ENCODE measurements at places on chromosomes 5 and 9.

GRCh38 chr9:78745331-78745730 lies 448.4 kb downstream of the PSAT1 start:
- DNase-seq = no peak

- DNase-seq = no peak
Observed at GRCh38 chr9:73348471-73348870, 196.8 kb downstream of the ANXA1 start.

GRCh38 chr5:39216631-39217030 lies 2.7 kb downstream of the FYB1 start:
- DNase-seq = no peak

DNA sequence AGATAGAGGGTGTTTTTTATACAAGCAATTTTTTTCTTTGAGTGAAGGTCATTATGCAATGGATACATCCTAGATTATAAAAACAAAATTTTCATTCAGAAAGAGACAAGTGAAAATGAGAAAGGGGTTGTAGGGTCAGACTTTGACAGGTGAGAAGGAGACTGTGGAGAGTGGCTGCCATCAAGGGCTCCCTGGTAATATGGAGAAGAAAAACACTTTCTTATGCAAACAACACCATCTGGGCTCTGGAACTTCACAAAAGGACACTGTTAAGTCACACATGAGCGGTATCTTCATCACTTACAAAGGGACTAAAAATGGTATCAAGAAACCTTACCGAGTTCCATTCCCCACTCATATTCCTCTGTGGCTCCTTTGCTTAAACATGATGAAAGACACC lies 23.5 kb downstream of the C7 start:
- DNase-seq = no peak

DNA sequence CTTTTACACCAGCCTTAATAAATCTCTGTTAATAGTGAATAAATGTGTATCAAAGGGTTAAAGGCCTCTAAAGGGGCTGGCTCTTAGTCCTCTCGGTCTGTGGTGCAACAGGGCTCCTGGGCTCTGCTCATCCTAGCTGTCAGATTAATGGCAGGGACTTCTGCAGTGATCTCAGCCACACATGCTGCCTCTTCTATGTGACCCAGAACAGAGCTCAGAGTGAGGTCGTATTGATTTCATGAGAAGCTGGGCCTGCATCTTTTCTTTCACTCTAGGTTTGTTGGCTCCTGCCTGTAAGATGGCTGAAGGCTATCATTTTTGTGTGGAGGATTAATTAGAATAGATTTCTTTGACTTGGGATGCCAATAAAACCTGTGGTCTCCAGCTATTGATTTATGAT lies 165.0 kb upstream of the GLRA1 start:
- DNase-seq = no peak

DNA sequence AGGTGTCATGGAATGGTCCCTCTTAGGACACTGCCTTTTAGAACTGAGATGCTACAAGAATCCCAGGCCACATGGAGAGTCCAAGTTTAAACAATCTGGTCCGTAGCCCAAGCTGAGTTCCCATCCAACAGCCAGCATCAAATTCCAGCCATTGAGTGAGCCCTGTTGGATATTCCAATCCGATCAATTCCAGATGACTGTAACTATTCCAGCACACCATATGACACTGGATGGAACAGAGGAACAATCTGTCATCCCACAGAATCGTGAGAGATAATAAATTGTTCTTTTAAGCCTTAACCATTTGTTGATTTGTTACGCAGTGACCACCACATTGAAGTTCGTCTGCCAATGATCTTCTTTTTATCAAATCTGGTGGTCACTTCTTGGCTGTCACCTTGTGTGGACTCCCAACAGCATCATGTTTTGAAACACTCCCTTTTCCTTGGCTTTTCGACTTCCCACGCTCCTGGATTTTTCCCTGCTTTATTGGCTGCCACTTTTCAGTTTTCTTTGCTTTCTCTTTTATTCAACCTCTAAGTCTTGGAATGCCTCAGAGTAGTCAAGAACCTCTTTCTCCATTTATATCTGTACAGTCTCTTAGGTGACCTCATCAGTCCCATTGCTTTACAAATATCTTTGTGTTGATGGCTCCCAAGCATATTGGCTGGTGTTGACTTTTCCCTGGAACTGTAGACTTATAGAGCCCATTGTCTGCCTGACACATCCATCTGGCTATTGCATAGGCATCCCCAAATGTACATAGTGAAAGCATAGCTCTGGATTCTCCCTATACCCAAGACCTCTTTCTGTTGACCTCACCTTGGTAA lies 46.1 kb downstream of the TNFSF15 start:
- no peak for DNase-seq

GRCh38 chr5:78799266-78800017 lies 150.9 kb upstream of the LHFPL2 start:
- DNase-seq = no peak

DNA sequence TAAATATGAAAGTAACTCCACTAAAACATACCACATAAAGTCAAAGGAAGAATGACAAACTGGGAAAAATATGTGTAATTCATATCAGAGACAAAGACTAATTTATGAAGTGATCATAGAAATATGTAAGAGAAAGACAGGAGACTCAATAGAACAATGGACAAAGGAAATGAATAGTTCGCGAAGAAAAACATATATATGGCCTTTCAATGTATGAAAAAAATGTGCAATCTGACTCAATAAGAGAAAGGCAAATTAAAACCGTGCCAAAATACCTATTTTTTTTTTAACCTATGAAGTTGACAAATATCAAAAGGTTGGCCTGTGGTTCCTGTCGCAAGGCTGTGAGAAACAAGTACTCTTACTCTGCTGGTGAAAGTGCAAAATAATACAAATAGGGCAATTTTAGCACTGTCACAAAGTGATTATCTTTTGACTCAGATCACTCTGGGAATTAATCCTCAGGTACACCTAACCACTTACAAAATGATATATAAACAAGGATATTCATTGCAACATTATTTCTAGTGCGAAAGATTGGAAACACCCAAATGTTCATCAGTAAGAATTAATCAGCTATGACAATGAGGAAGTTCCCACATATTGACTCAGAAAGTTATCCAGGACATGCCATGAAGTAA lies 3.7 kb downstream of the C9 start:
- DNase-seq = no peak

DNA sequence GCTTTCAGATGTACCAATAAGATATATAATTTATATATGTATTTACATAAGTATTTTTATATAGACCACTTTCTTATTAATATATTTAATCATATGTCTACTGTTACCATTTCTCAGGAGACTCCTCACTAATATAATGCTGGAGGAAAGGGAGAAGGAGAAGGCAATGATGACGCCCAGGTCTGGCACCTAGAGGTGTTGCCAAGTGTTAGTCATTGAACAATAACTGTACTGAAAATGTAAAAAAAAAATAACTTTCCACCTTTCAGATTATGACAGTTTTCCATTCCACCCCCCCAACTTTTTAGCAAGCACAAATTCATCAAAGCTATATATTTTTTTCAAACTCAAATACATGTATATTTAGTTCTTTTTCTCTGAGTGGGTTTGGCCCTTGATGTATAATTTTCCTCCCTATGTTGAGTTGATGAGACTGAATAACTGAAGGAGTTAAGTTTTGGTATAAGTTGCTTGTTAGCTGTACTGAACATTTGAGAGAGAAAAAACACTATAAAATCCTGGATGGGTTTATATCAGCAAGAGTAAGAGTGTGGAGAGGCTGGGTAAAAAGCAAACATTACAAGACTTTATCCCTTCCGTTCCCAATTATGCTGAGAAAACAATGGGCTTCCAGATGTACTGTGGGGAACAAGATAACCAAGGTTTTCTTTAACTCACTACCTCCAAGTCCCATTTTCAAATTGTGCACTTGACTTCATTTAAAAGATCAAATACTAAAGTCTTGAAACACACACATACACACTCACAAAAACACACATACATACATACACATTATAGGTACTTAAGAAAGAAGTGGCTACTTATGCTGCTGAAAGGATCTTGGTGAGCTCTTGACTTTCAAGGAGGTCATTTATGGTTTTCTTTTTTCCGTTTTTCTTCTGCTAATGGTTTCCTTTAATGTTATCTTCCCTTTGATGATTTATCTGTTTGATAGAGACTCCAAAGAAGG lies 142.8 kb upstream of the IFNE start:
- DNase-seq = no peak

GRCh38 chr9:92486371-92486770 lies 4.1 kb upstream of the ASPN start:
- DNase-seq = no peak

- no peak for DNase-seq
Observed at GRCh38 chr9:68599826-68600225, 59.1 kb upstream of the TMEM252 start.

GRCh38 chr5:138874771-138875551 lies at the start of gene LRRTM2:
Gene LRRTM2, minus strand, starts transcription at chr5:138875335. Its CDS starts 424 bp downstream, at chr5:138874911.
- no peak for DNase-seq

- no peak for DNase-seq
Observed at GRCh38 chr9:20353931-20354652, 268.2 kb downstream of the MLLT3 start.

DNA sequence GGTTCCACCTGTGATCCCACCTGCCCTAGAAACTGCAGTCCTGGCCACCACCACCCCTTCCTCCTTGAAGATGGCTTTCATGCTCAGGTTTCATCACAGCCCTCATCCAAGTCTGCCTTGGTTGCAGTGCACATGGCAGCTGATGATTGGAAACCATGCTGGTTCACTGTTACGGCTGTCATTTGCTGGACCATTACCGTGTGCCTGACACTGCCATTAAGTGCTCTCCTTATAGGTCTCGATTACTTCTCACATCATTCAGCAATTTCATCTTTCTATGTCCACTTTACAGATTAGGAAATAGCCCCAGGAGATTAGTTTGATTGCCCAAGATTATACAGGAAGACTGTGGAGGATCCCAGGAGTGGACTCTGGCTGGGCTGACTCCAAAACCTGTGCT lies 123.9 kb downstream of the ICE1 start:
- DNase-seq = no peak

GRCh38 chr9:7780261-7780988 lies 19.2 kb downstream of the DMAC1 start:
- DNase-seq = no peak

- no peak for DNase-seq
Observed at GRCh38 chr9:2151171-2151570, 136.0 kb downstream of the SMARCA2 start.

DNA sequence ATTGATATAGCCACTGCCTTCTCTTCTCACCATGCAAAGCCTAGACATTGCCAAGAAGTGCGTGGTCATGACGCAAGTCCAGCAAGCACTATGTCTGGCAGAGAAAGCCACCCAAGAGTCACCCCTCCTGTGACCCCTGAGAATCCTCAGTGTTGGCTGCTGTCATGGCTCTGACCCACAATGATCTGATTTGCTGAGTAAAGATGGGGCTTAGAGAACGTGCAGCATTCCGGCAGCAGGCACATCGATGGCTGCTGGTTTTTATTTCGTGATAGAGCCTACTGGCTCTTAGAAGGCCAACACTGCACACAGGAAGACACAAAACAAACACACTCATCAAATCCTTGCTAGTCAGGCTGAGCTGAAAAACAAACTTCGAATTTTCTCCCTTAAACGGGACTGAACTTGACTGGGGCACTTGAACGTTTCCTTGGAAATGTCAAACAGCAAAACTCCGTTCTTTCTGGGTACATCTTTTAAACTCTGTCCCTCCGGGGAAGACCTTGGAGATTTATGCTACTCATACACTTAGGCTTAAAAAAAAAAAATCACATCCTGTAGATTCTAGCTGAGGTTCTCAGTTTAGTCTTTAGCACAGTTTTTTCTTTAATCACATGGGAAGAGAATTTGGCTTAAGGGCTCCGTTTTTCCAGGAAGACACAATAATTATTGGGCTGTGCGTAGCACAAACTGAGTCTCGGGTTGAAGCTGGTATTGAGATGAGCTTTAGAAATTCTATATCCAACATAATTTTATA lies 88.2 kb upstream of the BASP1 start:
- no peak for DNase-seq

GRCh38 chr9:135219676-135220600 lies 132.5 kb downstream of the OLFM1 start:
- DNase-seq = no peak

DNA sequence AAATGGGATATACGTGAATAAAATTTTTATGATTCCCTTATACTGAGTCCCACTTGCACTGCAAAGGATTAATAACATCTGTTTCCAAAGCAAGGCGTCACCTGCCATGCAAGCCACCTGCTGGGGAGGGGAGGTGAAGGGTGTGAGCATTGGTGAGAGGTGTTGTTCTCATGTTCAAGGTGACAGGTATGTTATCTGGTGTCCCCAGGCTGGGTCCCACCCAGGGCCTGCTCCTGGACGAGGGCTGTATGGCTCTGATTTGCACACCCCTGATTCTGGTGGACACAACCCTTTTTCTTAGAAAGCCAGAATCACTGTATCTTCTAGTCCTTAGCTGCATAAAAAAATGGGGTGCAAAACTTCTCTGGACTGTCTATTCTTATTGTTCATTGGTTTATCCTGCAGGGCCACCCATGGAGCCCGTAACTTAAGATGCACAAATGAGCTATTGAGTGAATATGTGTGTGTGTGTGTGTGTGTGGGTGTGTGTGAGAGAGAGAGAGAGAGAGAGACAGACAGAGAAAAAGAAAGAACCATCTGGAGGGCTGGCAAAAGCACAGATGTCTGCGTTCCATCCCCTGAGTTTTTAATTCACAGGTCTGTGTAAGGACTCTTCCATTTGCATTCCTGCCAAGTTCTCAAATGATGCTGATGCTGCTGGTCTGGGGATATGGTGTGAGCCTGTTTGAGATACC lies 53.7 kb downstream of the SYK start:
- DNase-seq = no peak

DNA sequence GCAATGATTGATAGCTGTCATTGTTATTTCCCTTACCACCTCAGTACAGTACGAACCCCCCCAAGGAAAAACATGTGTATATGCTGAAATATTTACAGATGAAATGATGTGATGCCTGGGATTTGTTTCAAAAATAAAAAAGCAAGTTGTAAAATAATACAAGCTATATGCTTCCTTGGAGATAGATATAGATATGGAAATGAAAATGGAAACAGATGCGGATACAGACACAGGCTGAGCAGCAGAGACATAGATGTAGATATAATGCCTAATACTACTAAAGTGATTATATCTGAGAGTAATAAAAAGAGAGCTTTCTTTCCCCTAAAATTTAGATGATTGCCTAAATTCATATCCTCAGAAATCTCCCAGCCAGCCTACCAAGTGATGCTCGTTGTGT lies 127.5 kb upstream of the TNPO1 start:
- no peak for DNase-seq

DNA sequence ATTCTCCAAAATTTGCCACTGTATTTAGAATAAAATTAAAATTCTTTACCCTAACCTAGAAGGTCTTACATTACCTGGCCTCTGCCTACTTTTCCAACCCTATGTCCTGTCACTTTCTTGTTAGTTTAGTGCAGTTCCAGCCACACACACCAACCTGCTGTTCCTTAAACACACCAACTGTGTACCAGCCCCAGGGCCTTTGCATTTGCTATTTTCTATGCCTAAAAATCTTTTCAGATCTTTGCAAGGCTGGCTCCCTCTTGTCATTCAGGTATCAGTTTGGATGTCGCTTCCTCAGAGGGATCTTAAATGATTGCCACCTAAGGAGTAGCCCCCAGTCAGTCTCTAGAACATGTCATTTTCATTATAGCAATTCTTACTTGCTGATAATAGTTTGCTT lies 17.7 kb upstream of the NRG2 start:
- DNase-seq = no peak

All from LoVo (cell line).